ENCODE measurements at places on chromosomes 7 and 10.

DNA sequence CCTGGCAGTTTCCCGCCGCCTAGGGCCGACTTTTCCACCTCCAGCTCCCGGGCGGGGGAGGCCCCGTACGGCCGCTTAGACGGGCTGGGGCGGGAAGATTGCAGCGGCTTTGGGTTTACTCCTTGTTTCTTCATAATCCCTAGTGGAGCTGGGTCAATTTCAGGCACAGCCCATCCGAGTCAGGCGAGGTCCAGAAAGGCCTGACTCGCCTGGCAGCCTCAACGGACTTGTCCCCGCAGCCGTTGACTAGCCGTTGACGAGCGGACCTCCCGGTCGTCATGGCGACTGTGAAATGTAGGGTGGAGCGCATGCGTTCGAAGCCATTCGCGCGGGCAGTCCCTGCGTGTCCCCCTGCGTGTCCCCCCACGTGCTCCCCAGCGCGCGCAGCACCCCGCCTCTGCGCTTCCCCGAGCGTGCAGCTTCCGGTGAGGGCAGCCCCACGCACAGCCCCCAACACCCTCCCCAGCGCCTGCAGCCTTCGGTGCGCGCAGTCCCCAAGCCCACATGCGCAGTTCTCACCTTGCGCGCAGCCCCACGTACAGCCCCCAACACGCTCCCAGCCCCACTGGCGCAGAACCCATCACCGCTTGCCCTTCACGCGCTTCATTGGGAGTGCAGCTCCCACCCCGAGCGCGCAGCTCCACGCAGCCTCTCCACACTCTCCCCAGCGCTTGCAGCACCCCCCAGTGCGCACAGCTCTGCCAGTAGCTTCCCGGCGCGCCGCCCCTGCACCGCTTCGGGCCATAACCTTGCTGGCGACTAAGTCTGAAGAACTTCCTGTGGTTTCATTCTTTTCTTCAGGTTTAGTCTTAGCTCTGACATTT, 67.8 kb downstream of the TBX20 start:
- no peak for DNase-seq

DNA sequence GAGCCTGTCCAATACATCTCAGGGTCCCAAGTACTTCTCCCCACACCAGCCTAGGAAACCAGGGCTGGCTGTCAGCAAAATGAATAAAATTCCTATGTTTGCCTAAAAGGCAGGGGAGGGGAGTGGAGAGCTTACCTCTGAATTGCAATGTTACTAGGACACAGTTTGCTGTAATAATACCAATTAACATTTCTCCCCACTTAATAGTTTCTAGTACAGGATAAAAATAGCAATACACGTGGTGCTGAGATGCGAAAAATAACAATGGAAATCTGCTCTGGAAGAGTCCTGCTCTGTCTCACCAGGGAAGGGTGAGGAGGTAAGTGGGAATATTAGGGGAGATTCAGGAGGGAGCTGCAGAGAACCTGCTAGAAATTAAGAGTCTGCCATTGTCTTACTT, 112.3 kb downstream of the PLXNA4 start:
- DNase-seq: no peak

- DNase-seq: no peak
Measured at GRCh38 chr7:47035522-47035921, 546.4 kb downstream of the TNS3 start.

DNA sequence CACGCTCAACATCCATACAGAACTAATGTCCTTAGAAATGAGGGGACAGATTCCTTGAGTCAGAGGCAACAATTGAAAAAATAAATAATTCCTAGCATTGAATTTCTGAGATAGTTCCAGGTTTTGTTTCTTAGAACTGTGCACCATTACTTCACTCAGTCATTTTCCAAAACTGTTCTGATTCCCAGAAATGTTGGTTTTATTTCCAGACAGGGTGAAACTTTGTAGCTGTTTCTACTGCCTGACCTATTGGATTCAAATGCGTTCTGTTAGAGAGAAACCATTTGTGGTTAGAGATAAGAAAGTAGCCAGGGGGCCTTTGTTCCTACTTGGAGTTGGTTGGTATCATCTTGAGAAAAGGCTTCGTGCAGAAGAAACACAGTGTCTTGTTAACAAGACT, 8.1 kb upstream of the DEPP1 start:
- DNase-seq: no peak

DNA sequence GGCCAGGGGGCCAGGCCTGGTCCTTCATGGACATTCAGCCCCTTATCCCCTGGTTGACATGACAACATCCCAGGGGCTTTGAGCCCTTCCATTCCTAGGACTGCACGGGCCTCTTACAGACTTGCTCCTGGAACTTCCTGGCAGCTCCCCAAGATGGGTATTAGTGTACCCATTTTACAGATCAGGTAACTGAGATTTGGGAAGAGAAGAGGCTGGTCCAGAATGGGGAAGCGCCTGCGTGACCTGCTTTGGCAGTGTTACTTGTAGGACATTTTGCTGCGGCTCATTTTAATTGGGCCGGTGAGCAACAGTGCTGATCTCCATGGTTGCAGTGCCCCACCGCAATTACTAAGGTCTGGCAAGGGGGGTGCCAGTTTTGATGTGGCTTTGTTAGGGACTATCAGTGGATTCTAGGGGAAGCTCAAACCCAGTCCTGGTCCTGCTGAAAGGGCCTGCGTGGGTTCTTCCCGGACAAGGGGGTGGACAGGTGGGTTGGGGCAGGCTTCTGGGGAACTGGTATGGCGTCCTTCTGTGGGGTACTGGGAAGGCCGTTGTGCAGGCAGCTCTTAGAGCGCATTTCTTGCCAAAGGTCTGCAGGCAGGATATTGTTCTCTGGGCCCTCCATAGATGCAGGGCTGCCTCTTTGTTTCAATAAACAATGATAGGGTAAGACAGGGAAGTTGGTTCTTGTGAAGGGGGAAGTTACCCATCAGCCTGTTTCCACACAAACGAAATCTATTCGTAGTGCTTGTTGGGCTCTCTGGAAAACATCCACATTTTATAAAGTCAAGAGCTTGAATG, 137.6 kb downstream of the RGS10 start:
- no peak for DNase-seq

GRCh38 chr7:157612009-157612663, 275.3 kb downstream of the DNAJB6 start:
- DNase-seq: no peak

GRCh38 chr10:8211631-8212030, 157.1 kb downstream of the GATA3 start:
- no peak for DNase-seq

DNA sequence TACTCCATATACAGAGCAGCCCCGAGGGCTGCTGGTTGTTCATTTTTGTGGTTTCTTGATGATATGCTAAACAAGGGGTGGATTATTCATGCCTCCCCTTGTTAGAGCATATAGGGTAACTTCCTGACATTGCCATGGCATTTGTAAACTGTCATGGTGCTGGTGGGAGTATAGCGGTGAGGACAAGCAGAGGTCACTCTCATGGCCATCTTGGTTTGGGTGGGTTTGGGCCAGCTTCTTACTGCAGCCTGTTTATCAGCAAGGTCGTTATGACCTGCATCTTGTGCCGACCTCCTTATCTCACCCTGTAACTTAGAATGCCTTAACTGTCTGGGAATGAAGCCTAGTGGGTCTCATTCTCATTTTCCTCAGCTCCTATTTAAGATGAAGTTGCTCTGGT, 31.3 kb downstream of the GNAT3 start:
- DNase-seq: no peak

GRCh38 chr10:97320480-97321031, 1.5 kb downstream of the FRAT1 start:
- no peak for DNase-seq

GRCh38 chr10:19750972-19751371, 65.3 kb upstream of the PLXDC2 start:
- DNase-seq: no peak

DNA sequence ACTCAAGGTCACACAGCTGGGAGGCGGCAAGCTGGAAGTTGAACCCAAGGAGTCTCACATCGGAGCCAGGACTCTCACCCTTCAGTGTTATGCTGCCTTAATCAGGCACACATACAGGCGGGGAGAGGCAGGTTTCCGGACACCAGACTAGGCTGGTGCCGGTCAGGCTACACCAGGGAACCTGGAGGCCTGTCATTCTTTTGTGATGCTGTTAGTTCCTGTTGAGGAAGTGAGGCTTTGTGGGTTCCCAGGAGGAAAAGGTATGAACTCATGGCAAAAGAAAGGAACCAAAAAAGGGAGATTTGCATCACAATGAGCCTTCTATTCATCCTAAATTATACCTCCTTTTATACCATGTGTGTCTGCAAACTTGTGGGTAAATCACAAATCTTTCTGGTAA, 103.8 kb downstream of the TCF7L2 start:
- DNase-seq: no peak

GRCh38 chr10:843703-844102, 87.8 kb downstream of the LARP4B start:
- no peak for DNase-seq

- no peak for DNase-seq
Measured at GRCh38 chr10:52276986-52277385, 37.1 kb upstream of the DKK1 start.

- no peak for DNase-seq
Measured at GRCh38 chr7:93043385-93043985, 74.3 kb downstream of the SAMD9 start.

DNA sequence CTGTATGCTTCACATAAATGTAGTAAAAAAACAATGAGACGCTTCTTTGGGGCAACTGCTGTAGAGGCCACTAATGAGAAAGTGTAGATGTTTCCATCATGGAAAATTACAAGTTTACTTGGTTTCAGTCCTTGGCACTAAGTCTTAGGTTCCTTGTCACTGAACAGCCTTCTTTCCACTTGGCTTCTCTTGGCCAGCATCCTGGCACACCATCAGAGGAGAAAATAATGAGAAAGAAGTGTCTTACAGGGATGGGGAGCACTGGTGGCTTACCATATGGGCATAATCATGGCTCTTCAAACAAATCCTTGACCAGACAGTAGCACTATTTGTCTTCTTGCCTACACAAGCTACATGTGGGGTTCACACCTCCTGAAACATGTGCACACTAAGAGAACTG, 22.5 kb upstream of the SH3PXD2A start:
- DNase-seq: no peak

- no peak for DNase-seq
Measured at GRCh38 chr7:7710469-7710868, 7.9 kb downstream of the RPA3 start.

DNA sequence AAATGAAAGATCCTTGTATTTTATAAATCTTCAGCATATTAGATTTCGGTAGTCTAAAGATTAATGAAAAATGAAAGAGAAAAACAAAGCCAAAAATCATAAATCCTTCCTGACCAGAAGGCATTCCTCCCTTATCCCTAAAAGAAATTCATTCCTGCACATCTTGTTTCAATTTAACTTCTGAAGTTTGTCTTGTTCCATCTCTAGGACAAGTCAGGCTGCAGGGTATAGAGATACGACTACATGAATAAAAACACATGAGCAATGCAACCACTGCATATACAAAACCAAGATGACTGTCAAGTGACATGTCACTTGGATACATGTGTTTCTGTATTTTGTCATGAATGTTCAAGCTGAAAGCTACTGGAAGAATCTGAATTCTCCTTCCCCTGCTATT, 214.9 kb downstream of the JAZF1 start:
- no peak for DNase-seq

- no peak for DNase-seq
Measured at GRCh38 chr7:91325726-91326125, 61.5 kb downstream of the FZD1 start.

GRCh38 chr10:86357041-86357440, 9.6 kb downstream of the GRID1 start:
- DNase-seq: no peak

DNA sequence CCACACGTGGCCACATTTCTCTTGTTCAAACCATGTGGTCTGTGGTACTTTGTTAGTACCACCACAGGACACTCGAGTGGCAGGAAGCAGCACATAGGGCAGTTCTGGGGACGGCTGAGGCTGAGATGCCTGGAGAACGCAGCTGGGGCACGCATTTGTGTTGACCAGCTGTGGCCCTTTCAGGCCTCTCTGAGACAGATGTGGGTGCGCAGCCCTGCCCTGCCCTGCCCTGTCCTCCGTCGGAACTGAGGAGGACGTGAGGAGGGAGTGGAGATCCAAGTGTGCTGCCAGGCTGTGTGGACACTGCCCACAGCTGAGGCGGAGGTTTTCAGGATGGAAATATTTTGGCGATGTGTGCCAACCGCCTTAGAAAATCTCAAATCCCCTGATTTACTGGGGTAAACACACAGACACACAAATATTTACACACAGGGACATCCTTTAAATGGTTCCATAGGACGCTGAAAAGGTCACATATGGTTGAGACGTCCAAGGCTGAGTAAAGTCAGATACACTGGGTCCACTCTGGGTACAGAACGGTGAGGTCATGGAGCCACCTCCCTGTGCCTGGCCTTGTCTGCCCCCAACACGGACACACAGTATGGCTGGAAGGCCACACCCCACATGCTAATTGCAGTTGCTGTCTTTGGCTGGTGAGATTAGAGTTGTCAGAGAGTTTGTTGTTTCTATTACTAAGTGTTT, 14.8 kb downstream of the BHLHA15 start:
- DNase-seq: no peak

GRCh38 chr7:69062020-69062765, 536.1 kb upstream of the AUTS2 start:
- DNase-seq: no peak

DNA sequence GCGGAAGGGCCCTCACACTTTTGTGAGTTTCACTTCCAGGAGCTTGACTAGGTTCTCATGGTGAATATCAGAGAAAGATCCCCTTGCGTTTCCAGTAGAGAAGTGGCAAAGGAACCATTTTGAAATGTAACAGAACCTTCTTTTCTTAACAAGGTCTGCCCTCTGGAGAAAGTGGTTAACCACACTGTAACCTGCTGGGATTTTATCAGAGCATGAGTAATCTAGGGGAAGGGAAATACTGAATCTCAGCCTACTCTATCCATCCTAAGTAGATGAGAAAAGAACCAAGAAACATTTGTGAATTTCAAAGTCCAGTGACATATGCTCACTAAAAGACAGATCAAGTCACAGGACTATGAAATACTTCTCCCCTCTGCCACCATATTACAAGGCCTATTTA, 235.5 kb downstream of the ZEB1 start:
- no peak for DNase-seq

DNA sequence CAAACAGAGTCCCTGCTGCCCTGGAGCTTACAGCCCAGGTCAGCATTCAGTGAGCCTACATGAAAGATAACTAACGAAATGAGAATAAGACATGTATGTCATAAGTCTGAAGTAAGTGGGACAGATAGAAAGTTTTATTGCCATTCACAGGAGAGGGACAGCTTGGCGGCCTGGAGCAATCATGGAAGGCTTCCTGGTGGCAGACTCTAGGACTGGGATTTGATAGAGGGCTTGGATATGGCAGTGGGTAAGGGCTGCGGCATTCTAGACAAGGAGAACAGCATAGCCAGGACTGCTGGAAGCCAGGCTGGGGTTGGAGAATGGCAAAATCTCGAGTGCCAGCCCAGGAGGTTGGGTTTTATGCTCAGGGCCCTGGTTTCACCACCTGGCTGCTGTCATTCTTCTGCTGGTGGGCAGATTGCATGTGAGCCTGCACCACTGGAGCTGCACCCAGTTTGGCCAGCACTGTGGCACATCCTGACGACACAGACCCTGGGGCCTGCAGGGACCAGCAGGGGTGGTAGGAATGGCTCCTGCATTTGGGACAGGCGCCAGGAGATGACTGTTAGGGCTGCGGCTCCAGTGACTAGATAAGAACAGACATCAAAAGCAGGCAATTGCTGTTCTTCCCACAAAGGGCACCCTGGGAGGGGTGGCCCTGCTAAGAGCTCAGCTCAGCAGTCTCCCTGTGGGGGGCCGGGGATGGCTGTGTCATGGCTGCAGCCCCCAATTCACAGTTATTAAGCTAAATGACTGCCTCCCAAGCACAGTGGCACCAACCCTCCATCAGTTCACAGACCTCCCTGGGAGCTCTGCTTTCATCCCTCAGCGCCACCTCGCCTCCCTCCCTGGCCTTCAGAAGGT, 161.1 kb downstream of the RPS24 start:
- DNase-seq: no peak

GRCh38 chr10:132118366-132118765, 52.6 kb downstream of the JAKMIP3 start:
- DNase-seq: no peak

Measured in lower leg skin (tissue), 4 donors.